ENCODE measurements at places on chromosomes 4 and X.

GRCh38 chr4:169059306-169060211 is 49.5 kb upstream of the CBR4 start:
- H3K27me3 ChIP-seq = peaks cover 4% of the 10 kb centered on the region
- no peaks in the 10 kb centered on the region for H3K36me3 ChIP-seq
- H3K4me3 ChIP-seq = no peak overlapping the region
- no peaks in the 10 kb centered on the region for H3K4me1 ChIP-seq
- no peak for DNase-seq
- H3K27ac ChIP-seq = no peak overlapping the region

- no peak overlapping the region for H3K27ac ChIP-seq
- H3K4me1 ChIP-seq = no peaks in the 10 kb centered on the region
- no peaks in the 10 kb centered on the region for H3K36me3 ChIP-seq
- no peak for DNase-seq
- no peaks in the 10 kb centered on the region for H3K27me3 ChIP-seq
- no peak overlapping the region for H3K4me3 ChIP-seq
These were observed 485.1 kb upstream of the TENM3 start for GRCh38 chr4:181757910-181758660.

GRCh38 chr4:128686810-128687209 is 122.7 kb upstream of the JADE1 start:
- H3K36me3 ChIP-seq = no peaks in the 10 kb centered on the region
- no peak overlapping the region for H3K27ac ChIP-seq
- no peak overlapping the region for H3K4me3 ChIP-seq
- DNase-seq = no peak
- H3K27me3 ChIP-seq = no peaks in the 10 kb centered on the region
- no peaks in the 10 kb centered on the region for H3K4me1 ChIP-seq

GRCh38 chrX:154383359-154384283 is 4.5 kb downstream of the EMD start:
- no peak for DNase-seq
- H3K27me3 ChIP-seq = no peaks in the 10 kb centered on the region
- H3K4me1 ChIP-seq = peaks cover 22% of the 10 kb centered on the region
- peaks cover 4% of the 10 kb centered on the region for H3K36me3 ChIP-seq

- DNase-seq = no peak
- no peaks in the 10 kb centered on the region for H3K4me1 ChIP-seq
- no peak overlapping the region for H3K27ac ChIP-seq
- H3K36me3 ChIP-seq = no peaks in the 10 kb centered on the region
- no peak overlapping the region for H3K4me3 ChIP-seq
- no peaks in the 10 kb centered on the region for H3K27me3 ChIP-seq
These were observed 246.9 kb downstream of the EVC2 start for GRCh38 chr4:5461477-5461876.

GRCh38 chr4:42711496-42711895 is 54.6 kb upstream of the ATP8A1 start:
- H3K27me3 ChIP-seq = no peaks in the 10 kb centered on the region
- H3K4me3 ChIP-seq = no peak overlapping the region
- no peaks in the 10 kb centered on the region for H3K4me1 ChIP-seq
- no peaks in the 10 kb centered on the region for H3K36me3 ChIP-seq
- DNase-seq = no peak

DNA sequence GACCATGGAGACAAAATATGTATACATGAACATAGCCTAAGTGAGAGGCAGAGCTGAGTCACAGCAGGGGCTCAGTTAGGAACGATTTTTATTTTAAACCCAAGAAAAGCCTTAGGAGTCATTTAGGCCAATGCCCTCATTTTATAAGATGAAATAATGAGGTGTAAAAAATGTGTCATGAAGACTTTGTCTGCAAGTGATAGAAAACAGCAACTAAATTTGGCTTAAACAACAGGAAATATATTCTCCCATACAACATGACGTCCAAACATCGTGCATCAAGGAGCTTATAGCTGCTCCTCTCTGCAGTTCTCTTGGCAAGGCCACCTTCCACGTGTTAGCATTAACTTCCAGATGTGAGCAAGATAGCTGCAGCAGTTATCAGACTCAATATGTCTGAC is 16.8 kb downstream of the SCFD2 start:
- DNase-seq = no peak
- peaks cover 20% of the 10 kb centered on the region for H3K36me3 ChIP-seq
- H3K27ac ChIP-seq = no peak overlapping the region
- H3K4me1 ChIP-seq = peaks cover 7% of the 10 kb centered on the region
- no peak overlapping the region for H3K4me3 ChIP-seq
- H3K27me3 ChIP-seq = no peaks in the 10 kb centered on the region

DNA sequence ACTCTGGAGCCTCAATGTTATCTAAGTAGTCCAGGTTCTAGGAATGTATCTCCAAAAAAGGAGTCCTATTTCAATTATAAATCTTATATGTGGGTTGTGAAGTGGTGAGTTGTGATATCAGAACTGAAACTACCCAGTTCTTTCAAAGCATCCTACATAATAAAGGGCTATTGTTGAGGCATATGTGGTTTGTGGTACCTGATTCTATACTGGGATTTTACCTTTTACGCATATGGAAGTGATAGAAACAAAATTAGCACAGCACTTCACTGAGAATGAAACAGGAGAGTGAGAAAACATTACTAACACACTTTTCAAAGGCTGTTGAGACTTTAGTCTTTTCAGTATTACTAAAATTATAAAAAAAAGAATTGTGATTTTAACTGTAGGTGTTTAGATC is 417.7 kb upstream of the GALNT7 start:
- DNase-seq = no peak
- no peak overlapping the region for H3K27ac ChIP-seq
- H3K4me3 ChIP-seq = no peak overlapping the region
- no peaks in the 10 kb centered on the region for H3K27me3 ChIP-seq
- no peaks in the 10 kb centered on the region for H3K36me3 ChIP-seq
- peaks cover 6% of the 10 kb centered on the region for H3K4me1 ChIP-seq

DNA sequence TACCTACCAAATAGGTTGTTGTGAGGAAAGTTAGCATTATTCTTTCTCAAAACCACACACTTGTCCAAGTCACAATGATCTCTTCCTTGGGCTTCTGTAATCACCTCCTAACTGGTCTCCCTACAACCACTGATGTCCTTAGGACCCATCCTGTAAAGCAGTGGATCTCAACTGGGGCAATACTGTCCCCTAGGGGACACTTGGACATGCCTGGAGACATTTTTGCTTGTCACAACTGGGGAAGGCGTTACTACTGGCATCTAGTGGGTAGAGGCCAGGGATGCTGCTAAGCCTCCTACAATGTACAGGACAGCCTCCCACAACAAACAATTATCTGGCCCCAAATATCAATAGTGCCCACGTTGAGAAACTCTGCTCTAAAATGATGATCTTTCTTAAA is 118.7 kb upstream of the AP1S2 start:
- H3K4me1 ChIP-seq = no peaks in the 10 kb centered on the region
- no peak overlapping the region for H3K4me3 ChIP-seq
- H3K36me3 ChIP-seq = no peaks in the 10 kb centered on the region

- no peaks in the 10 kb centered on the region for H3K27me3 ChIP-seq
- no peaks in the 10 kb centered on the region for H3K36me3 ChIP-seq
- no peak for DNase-seq
- H3K4me1 ChIP-seq = peaks cover 45% of the 10 kb centered on the region
- peak overlapping the region; percentile 51 for H3K27ac ChIP-seq
These were observed 64.2 kb downstream of the SPINK2 start for GRCh38 chr4:56757261-56757746.

DNA sequence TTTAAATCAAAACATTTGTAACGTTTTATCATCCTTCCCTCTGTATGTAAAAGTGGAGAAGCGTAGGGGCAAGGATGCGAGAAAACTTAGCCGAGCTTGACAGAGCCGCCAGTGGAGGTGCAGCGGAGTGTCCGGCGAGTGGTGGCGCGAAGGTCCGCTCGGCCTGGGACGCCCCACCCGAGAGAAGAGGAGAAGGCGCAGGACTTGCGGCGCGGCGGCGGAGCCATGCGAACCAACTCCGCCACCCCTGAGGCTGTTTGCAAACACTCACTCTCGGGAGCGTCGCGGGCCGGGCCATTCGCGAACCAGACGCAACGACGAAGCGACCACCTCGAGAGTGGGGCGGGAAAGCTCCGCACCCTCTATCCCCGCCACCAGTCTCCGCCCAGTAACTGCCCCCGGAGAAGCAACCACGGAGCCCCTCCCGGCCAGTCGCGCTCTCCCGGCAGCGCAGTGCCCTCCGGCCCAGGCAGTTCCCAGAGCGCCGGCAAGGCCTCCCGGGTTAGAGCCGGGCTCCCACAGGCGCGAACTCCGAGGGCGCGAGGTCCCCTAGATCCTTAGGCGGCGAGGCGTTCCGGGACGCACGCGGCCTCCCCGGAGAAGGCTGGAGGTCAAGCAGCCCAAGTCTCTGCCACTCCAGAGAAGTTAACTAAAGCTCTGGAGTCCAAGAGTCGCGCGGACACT is 2.3 kb upstream of the MAB21L2 start:
- H3K27ac ChIP-seq = no peak overlapping the region
- peaks cover 23% of the 10 kb centered on the region for H3K36me3 ChIP-seq
- H3K4me3 ChIP-seq = no peak overlapping the region

DNA sequence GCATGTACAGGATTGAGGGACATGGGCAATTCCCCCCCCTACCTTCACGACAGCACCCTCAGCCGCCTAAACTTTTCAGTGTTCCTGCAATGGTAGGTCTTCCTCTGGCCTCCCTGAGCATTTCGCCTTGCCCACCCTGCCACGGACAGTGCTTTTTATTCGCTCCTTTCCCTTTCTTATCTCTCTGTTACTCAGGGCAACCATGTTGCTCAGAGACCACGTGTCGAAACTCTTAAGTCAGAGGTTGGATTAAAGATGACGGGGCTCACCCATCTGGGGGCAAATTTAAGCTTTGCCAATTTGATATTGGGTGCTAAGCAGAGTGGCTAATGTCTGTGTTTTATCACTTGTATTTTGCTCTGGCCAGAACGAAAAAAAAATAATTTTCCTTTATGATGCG is 20.4 kb downstream of the TENM3 start:
- H3K27me3 ChIP-seq = no peaks in the 10 kb centered on the region
- no peaks in the 10 kb centered on the region for H3K36me3 ChIP-seq
- no peaks in the 10 kb centered on the region for H3K4me1 ChIP-seq
- no peak overlapping the region for H3K4me3 ChIP-seq
- H3K27ac ChIP-seq = no peak overlapping the region
- no peak for DNase-seq

- H3K4me3 ChIP-seq = peak overlapping the region; percentile 10
- DNase-seq = peak; percentile 6
- H3K27me3 ChIP-seq = peaks cover 4% of the 10 kb centered on the region
These were observed 63.8 kb upstream of the TAPT1 start for GRCh38 chr4:16289897-16290554.

DNA sequence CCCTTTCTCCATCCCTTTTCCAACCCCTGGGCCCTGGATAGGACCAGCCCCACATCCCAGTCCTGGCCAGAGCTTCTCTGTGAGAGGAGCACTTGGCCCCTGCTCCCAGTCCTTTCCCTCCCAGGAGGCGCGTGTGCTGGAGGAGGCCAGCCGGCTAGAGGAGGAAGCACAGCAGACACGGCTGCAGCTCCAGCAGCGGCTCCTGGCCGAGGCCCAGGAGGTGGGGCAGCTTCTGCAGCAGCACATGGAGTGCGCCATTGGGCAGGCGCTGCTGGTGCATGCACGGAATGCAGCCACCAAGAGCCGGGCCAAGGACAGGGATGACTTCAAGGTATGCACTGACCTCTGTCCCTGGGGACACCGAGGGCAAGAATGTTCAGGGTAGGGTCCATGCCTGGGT is 87.5 kb downstream of the EVC start:
- H3K4me3 ChIP-seq = no peak overlapping the region
- H3K27ac ChIP-seq = no peak overlapping the region
- DNase-seq = no peak
- H3K4me1 ChIP-seq = no peaks in the 10 kb centered on the region
- H3K36me3 ChIP-seq = no peaks in the 10 kb centered on the region

- H3K27me3 ChIP-seq = no peaks in the 10 kb centered on the region
- peak overlapping the region; percentile 76 for H3K4me3 ChIP-seq
- no peak overlapping the region for H3K27ac ChIP-seq
These were observed 39.5 kb downstream of the HADH start for GRCh38 chr4:108029016-108029720.

- H3K4me3 ChIP-seq = no peak overlapping the region
- no peak overlapping the region for H3K27ac ChIP-seq
- H3K27me3 ChIP-seq = peaks cover 3% of the 10 kb centered on the region
These were observed 48.3 kb upstream of the GUCY1A1 start for GRCh38 chr4:155618183-155618838.

- no peak overlapping the region for H3K27ac ChIP-seq
- DNase-seq = no peak
- peaks cover 7% of the 10 kb centered on the region for H3K27me3 ChIP-seq
- H3K36me3 ChIP-seq = no peaks in the 10 kb centered on the region
- no peak overlapping the region for H3K4me3 ChIP-seq
These were observed 9.8 kb upstream of the PDE5A start for GRCh38 chr4:119638359-119638758.

DNA sequence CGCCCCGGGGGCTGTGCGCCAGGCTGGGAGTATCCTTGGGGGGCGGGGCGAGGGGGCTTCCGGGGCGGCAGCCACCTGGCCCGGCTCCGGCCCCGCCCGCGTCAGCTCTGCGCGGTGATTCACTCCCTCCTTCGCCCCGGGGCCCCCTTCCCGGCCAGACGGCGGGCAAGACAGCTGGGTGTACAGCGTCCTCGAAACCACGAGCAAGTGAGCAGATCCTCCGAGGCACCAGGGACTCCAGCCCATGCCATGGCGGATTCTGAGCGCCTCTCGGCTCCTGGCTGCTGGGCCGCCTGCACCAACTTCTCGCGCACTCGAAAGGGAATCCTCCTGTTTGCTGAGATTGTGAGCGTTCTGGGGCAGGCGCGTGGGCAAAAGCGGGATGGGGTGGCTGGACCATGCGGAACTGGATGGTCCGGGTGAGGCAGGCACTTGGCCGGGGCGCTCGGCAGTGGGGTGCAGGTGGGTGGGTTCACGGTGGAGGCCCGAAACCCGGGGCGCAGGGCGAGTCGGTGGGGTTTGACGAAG is at the start of gene PLP2:
PLP2 (plus strand) TSS at position 147 of the 528 bp plus-strand sequence; CDS start at position 250, 103 bp downstream.
- no peaks in the 10 kb centered on the region for H3K27me3 ChIP-seq
- peak within 1 kb of the TSS; percentile 88 for H3K4me3 ChIP-seq
- peak; percentile 81 for DNase-seq

DNA sequence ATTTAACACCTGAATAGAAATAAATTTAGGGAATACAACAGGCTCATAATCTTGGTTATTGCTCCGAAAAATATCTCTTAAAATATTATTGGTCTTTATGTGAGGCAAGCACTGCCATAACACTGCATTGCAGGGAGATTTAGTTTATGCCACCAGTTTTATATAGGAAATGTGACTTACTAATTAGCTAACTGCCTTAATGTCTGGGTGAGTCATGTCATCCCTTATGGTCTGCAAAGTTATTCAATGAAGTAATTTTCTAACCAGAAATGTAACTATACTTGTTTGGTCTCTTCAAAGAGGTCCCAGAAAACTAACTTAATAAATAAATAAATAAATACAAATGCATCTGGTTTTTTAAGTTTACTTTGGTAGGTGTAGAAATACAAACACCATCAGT is 597.2 kb downstream of the GALNTL6 start:
- no peak for DNase-seq
- H3K27me3 ChIP-seq = no peaks in the 10 kb centered on the region
- H3K4me1 ChIP-seq = no peaks in the 10 kb centered on the region
- no peak overlapping the region for H3K27ac ChIP-seq
- no peaks in the 10 kb centered on the region for H3K36me3 ChIP-seq

All from activated T-cell treated with anti-CD3 and anti-CD28 coated beads, Interleukin-2, amount 50 U/mL, for 72 hours (primary cell).